Naive thymus-derived CD4-positive, alpha-beta T cell (primary cell): ENCODE measurements at places on chromosomes 6 and 20. TPM values are rescaled to one million over a fixed set of nuclear protein-coding genes. Genes with fewer than 3 reads are reported as not detected.
A peak's percentile ranks its signal among the peaks of the same experiment; 100 is the strongest.

DNA sequence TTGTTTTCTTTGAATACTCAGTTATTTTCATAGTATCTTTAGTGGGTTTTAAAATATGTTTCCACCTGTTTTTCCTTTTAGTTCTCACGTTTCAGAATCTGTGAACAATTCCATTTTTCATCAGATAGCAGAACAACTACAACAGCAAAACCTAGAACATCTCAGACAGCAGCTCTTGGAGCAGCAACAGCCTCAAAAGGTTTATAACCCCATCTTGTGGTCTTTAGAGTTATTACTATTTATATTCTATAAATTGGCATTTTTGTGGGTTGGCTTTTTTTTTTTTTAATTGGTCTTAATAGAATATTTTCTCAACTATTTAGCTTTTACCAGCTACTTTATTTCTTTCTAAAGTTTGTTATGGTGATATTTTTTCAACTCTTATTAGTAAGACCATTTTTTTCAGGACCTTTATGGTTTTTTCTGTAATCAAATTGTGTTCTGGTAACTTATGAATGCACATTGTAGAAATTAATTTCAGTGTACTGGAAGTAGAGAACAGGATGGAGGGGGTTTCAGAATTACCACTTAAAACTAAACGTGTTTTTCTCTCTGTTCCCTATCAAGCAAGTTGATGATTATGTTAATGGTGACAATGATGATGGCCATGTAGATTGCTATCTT, 72.2 kb downstream of the SCAF8 start:
- H3K27ac ChIP-seq, result no peak overlapping the region
- H3K4me3 ChIP-seq, result no peak overlapping the region
- no peaks in the 10 kb centered on the region for H3K4me1 ChIP-seq
- H3K27me3 ChIP-seq, result no peaks in the 10 kb centered on the region
- peak; percentile 17 for DNase-seq

GRCh38 chr20:43006651-43007375, 182.9 kb downstream of the PTPRT start:
- H3K36me3 ChIP-seq, result no peaks in the 10 kb centered on the region
- H3K27ac ChIP-seq, result no peak overlapping the region
- DNase-seq, result no peak

DNA sequence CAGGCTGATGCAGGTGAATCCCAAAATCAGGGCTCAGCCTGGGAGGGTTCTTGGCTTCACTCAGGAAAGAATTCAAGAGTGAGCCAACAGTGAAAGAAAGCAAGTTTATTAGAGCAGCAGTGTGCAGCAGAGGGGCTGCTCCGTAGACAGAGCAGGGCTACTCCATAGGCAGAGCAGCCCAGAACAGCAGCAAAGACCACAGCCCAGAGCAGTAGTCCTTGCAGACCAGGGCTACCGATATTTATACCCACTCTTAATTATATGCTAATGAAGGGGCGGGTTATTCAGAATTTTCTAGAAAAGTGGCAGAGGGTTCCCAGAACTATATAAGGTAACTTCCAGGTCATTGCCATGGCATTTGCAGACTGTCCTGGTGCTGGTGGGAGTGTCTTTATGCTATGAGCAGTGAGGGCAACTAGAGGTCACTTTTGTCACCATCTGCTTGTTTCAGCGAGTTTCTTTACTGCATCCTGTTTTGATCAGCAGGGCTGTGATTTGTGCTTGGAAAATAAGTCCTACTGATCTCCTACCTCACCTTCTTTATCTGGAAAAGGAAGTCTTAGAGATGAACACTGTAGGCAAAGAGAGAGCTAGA, 39.8 kb upstream of the PTPN1 start:
- no peak for DNase-seq
- no peak overlapping the region for H3K4me3 ChIP-seq
- no peaks in the 10 kb centered on the region for H3K27me3 ChIP-seq
- H3K4me1 ChIP-seq, result no peaks in the 10 kb centered on the region
- H3K36me3 ChIP-seq, result no peaks in the 10 kb centered on the region

DNA sequence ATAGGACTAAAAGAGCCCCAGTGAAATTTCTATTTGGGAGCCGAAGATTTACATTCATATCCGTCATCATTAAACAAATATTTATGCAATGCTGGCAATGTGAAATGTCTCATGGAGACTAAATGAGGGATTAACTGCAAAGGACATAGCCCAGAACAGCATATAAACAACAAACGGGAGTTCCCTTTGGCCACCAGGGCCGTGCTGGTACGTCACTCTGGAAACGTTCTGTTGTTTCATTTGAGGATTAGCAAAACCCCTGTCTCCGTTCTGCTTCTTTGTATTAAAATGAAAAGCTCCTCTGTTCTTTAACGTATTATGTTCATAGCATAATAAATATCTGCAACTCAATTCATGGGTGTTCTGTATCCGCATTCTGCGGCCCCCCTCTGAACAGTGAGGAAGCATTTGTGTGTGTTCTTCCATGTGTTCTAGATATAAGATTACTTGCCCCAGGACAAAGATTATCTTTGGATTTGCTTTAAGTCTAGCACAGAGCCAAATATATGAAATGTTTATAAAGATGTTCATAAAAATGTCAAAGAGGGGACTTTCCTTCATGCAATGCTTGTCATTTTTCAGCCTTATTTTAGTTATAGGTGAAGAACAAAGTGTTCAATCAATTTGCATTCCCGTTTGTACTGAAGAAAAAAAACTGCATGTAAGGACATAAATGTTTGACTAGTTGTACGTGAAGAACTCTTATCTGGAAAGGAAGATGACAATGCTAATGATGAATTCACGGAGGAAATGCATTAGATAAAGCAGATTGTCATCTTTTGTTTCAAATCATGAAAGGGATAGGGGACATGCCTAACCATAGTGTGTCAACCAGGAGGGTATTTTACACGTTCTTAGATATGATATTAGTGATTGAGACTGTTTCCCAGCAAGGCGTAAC, 90.0 kb upstream of the TNFAIP3 start:
- no peaks in the 10 kb centered on the region for H3K4me1 ChIP-seq
- no peak overlapping the region for H3K27ac ChIP-seq
- H3K36me3 ChIP-seq, result no peaks in the 10 kb centered on the region
- H3K27me3 ChIP-seq, result no peaks in the 10 kb centered on the region
- H3K4me3 ChIP-seq, result no peak overlapping the region

MCCD1 gene
- not detected for total RNA-seq
